ENCODE measurements at places on chromosomes 7 and 10.

DNA sequence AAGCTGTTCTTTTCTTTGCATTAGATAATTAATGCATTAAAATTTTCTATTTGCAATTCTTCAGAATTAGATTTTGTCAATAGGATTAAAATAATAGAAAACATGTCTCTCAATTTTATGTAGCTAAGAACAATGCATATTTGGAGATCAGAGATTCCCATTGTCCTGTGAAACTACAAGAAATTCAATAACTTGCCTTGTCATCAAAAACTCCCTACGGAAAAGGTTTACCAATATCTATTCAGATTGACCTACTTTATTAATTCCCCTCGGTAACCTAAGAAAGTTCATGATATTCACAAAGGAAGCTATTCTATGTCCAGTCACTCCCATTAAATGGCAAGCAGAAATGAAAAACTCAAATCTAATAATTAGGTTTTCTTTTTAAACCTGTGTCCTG is 172.6 kb downstream of the SEMA3A start:
- no peak for DNase-seq

DNA sequence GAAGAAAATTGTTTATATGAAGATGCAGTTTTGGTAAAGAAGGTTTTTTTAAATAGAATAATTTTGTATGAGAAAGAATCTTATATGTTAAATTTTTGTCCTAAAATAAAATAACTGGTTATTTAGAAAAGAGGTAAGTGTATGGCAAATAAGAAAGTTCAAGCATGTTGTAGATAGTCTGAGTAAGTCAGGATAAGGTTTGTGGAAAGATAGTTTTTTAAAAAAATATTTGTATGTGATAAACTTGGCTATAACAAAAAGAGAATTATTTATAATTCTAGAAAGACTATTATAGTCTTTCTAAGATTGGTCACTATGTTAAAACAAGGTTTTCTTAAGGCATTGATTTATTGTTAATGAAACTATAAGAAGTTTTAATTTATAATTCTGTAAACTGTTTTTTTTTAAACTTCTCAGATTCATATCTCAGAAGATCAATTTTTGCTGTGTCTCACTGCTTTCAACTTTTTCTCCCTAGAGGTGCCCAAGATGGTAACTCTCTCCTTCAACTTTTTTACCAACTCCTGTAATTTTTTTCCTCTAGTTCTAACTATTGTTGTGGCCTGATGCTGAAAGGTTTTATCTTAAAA is 698.6 kb downstream of the CCSER2 start:
- DNase-seq, result no peak

GRCh38 chr7:2440608-2441245 is 35.5 kb downstream of the GRIFIN start:
- no peak for DNase-seq

DNA sequence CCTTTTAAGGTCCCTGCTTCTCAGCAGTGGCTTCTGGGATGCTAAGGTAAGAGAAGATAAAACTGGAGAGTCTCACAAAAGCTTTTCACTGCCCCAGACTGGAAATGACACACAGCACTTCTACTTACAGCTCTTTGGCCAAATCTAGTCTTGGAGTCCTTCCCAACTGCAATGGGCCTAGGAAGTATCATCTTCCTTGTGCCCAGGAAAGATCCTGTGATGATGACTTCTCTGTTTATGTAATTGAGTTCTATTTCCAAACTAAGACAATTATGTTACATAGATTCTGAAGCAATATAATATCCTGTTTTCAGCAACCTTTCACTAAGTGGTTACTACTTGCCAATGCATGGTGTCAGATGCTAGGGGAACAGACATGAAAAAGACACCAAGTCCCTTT is 234.1 kb downstream of the PTEN start:
- no peak for DNase-seq

- no peak for DNase-seq
These were observed 186.5 kb downstream of the ADK start for GRCh38 chr10:74337330-74338016.

DNA sequence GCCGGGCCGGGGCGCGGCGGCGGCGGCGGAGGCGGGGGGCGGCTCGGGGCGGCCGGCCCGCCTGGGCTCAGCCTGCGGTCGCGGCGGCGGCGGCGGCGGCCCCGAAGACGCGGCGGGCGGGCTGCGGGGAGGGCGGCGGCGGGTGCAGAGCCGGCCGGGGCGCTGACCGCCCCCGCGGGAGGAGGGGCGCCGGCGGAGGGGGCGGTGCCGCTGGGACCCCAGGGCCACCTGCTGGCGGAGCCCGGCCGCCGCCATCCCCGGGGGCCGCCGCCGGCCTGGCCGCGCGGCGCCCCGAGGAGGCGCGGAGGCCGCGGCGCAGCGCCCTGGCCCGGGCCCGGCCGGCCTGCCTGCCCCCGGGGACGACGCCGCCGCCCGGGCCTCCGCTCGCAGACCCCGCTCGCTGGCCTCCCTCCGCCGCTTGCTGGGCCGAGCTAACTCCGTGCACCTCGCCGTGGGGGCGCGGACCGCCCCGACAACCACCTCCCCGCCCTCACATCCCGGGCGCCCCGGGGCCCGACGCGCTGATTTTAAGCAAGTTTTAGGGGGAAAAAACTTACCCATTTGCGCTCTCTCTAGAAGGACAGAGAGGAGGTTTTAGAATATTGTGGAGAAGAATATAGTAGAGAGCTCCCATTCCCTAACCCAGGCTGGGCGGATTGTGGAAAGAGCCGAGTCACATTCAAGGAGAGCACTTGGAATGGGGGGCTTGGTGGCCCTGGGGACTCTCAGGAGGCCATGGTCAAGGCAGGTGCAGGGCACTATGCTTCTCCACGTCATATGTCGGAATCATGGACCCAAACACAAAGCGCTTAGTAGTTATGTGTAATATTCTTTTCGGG is at the start of gene BEND7:
Gene BEND7 (minus strand): TSS at position 140 of the 839 bp plus-strand sequence. CDS start 481 bp downstream, outside the sequence.
- peak; percentile 9 for DNase-seq
